RKO (cell line): ENCODE measurements at places on chromosomes 4 and X.

- no peak for DNase-seq
These were observed 26.9 kb upstream of the AMOT start for GRCh38 chrX:112867570-112867969.

DNA sequence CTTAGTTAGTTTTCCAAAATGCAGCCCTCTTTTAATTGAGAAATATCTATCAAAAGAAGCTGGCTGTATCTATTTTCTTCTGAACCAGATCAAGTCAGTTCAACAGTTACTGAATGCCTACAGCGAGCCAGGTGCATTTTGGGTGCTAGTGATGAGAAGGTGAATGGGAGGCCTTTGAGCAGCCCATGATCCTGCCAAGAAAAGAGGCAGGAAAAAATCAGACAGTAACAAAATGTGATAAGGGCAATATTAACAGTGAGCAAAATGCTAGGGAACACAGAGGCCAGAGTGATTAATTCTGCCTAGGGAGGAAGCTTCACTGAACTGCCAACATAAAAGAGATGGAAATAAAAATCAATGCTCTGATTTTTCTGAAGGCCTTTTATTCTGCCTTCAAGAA lies 248.5 kb downstream of the SNCA start:
- DNase-seq: no peak

DNA sequence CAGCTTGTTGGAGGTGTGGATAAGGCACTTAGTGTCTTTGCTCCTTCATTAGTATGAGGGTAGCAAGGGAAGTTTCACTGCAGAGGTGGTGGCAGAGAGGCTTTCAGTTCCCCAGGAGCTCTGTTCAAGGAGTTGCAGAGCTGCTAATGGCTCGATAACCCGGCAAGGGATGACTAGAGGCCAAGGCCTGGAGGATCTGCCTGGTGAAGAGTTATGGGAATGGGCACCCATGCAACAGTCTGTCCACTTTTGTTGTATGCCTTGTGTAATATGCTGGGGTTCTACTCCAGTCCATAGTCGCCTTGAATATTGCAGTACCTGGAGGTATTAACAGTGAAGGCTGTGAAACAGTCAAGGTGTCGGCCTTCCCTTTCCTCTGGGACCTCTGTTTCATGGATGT lies 67.8 kb upstream of the NBDY start:
- DNase-seq: no peak

DNA sequence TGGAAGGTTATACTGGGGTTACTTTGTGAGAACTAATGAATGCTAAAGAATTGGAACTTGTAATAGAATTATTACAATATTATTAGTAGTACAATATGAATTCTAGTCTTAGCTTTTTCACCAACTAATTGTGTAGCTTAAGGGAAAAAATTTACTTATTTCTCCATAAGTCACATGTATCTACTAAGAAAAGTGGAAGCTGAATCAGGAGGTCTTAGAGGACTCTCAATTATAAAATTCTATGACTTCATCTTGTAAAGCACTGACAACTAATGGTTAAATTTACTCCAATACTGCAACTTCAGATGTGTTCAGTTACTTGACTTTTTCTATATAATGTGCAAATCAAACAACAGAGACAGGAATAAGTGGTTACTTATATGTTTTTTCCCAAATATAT lies 899 bp upstream of the TMPRSS11D start:
- DNase-seq: no peak

DNA sequence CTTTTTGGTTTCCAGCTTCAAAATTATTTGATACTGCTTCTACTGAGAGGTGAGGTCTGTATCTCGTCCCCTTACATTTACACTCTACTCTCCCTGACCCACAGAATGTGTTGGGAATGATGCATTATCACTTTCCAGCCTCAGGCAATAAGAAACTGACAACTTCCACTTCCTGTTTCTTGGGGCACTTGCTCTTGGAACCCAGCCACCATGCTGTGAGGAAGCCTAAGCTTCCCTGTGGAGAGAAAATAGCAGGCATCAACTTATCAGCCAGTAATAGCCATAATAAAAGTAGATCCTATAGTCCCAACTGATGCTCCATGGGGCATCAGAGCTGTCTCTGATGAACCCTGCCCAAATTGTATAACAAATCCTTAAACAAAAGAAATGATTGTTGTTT lies 32.6 kb downstream of the RELL1 start:
- DNase-seq: no peak

DNA sequence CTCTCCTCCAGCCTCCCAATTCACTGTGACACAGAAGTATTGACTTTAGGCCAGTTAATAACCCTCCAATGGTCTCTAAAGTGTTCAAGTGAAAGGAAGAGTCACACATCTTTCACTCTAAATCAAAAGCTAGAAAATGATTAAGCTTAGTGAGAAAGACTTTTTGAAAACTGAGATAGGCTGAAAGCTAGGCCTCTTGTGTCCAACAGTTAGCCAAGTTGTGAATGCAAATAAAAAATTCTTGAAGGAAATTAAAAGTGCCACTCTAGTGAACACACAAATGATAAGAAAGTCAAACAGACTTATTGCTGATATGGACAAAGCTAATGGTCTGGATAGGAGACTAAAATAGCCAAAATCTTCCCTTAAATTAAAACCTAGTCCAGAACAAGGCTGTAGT lies 687.2 kb downstream of the TRIML1 start:
- no peak for DNase-seq

DNA sequence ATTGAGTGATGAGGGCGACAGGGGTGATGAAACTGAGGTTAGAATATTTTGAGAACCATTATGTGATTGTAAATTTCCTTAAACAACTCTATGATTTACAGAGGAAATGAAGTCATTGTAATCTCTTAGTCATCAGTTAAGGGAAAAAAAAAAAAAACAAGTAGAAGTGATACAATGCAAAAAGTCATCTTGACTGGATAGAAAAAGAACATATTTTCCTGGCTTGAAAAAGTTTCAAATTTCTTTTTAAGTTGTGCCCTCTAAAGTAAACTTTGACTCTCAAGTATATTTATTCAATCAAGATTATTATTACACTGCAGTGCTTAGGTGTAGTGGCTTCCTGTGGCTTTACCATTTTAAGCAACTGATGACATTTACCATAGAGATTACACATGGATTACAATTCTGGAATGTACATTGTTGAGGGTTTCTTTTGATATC lies 40.6 kb downstream of the GABRB1 start:
- peak; percentile 68 for DNase-seq

GRCh38 chr4:65635051-65635821 lies 35.1 kb downstream of the EPHA5 start:
- no peak for DNase-seq

GRCh38 chr4:152175586-152175985 lies 360.3 kb downstream of the FBXW7 start:
- DNase-seq: no peak

GRCh38 chr4:162154862-162155540 lies 8.8 kb downstream of the FSTL5 start:
- DNase-seq: no peak

GRCh38 chr4:169791527-169792156 lies 33.9 kb upstream of the HPF1 start:
- peak; percentile 80 for DNase-seq

- no peak for DNase-seq
These were observed 5.7 kb upstream of the MPC1L start for GRCh38 chrX:40617566-40617965.

GRCh38 chr4:71081192-71081591 lies 87.7 kb downstream of the DCK start:
- no peak for DNase-seq

- no peak for DNase-seq
These were observed 20.5 kb upstream of the NUP54 start for GRCh38 chr4:76168688-76169087.

DNA sequence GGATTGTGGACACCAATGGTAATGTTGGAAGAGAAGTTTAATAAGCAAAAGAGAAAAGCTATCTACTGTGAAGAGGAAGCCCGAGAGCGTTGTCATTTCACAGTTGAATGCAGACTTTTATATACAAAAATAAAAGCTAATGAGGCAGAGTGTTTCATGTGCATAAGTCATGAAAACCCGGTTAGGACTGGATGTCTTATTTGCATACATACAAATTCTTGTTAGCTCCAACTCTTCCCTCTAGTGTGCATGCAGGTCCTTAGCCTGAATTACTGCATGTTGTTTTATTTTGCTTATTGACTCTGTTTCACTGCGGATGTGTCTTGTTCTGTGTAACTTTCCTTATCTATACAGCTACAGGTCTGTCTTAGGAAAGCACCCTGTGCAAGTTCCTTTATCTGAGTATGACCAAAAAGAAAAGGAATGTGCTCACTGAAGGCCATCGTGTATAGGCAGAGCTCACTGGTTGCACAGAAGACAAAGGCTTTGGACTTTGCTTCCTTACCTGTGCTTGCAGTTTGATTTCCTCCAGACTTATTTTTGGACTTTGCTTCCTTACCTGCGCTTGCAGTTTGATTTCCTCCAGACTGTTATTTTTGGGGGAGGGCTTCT lies 25.1 kb upstream of the UGT2B11 start:
- DNase-seq: no peak

DNA sequence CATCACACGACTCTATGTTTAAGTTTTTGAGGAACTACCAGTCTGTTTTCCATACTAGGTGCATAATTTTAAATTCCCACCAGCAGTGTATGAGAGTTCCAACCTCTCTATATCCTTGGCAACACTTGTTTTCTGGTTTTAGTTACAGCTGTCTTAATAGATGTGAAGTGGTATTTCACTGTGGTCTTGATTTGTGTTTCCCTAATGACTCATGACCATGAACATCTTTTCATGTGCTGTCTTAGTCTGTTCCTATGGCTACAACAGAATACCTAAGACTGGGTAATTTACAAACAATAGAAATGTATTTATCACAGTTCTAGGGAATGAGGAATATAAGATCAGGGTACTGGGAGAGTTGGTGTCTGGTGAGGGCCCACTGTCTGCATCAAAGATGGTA lies 51.5 kb upstream of the GPR78 start:
- peak; percentile 29 for DNase-seq

DNA sequence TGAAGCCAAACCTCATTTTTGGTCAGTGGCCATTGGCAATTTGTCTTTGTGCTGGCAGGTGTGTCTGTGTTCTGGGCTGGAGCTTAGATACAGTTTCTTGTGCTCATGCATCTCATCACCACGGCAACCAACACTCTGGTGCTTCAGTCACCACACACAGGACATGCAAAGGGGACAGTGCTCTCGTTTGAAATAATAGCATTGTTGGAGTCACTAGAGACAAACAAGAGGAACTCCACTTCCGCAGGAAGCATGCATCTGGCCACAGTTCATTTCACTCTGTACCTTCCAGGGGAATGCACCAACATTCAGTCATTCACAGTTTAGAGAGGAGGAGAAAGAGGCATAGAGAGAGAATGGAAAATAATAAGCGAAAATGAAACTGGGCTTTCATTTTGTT lies 267.4 kb downstream of the ANK2 start:
- no peak for DNase-seq

DNA sequence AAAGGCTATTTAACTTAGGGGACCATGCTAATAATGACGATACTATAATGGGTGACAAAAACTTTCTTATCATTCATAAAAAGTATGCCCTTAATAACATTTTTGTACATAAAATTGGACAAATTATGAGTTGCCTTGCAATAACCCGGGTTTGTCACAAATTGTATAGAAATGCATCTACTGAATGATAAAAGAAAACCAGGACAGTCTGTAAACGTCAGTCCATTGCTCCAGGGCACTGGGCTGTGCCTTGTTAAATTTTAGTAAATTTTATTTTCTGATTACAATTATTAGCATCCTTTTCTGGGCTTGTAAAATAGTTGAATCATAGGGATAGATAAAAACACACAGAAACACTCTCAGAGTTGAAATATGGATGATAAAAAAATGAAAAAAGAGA lies 778.3 kb downstream of the RAPGEF2 start:
- DNase-seq: no peak

- DNase-seq: peak; percentile 61
These were observed 219.0 kb downstream of the TLL1 start for GRCh38 chr4:166091912-166092510.

DNA sequence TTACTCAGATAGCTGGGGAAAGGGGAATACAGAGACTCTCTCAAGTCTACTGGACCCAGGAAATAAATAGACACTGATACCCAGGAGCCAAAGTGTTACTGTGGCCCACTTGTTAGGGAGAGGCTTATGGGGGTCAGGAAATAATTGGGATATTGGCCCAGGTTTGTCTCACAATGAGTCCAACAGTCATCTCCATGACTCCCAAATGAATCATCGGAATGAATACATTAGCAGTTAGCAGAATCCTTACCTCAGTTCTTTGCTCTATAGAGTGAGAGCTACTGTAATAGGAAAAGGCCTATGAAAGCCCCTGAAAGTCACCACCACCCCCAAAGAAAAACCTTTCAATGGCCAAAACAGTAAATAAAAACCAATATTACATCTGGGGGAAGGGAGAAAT lies 42.4 kb upstream of the ARHGEF6 start:
- peak; percentile 46 for DNase-seq

GRCh38 chr4:17763931-17764330 lies 17.5 kb downstream of the FAM184B start:
- DNase-seq: no peak

- DNase-seq: no peak
These were observed 324.1 kb upstream of the PPARGC1A start for GRCh38 chr4:24213961-24214360.

- no peak for DNase-seq
These were observed 148.3 kb upstream of the ANXA10 start for GRCh38 chr4:167943872-167944505.

DNA sequence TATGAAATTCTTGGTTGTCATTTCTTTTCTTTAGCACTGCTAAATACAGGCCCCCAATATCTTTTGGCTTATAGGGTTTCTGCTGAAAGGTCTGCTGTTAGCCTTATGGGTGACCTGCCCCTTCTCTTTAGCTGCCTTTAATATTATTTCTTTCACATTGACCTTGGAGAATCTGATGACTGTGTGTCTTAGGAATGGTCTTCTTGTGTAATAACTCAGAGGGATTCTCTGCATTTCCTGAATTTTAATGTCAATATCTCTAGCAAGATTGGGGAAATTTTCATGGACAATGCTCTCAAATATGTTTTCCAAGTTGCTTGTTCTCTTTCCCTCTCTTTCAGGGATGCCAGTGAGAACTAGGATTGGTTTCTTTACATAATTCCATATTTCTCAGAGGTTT lies 292.4 kb downstream of the SLC7A11 start:
- DNase-seq: no peak

DNA sequence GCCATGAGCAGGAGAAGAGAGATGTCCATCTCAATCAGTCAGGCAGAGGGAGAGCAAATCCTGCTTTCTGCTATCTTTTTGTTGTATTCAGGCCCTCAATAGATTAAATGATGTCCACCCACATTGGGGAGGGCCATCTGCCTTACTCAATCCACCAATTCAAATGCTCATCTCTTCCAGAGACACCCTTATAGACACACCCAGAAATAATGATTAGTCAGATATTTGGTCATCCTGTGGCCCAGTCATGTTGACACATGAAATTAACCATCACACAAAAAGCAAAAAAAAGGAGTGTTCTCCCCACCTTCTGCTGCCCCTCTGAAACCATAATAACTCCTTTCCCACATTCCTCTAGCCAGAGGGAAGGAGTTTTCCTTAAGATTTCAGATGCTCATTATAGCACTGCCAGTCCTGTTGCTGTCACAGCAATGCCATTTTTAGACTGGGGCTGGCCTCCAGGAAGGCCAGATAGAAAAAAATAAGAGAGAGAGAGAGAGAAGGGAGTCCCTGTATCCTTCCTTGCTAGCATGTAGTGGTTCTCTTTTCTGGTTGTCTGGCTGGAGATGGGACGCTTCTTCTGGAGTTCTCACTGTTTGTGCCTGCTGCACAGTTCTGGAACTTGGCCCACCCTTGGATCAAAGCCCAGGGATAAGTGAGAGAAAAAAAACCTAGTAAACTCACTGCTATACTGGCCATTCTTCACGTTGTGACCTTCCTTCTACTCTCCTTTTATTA lies 177.7 kb downstream of the RBM46 start:
- DNase-seq: no peak

- DNase-seq: no peak
These were observed 16.3 kb upstream of the DDX3X start for GRCh38 chrX:41317477-41318208.
